ENCODE measurements at places on chromosomes 7 and 10.

GRCh38 chr7:46972205-46972604 lies 609.7 kb downstream of the TNS3 start:
- no peak for DNase-seq

DNA sequence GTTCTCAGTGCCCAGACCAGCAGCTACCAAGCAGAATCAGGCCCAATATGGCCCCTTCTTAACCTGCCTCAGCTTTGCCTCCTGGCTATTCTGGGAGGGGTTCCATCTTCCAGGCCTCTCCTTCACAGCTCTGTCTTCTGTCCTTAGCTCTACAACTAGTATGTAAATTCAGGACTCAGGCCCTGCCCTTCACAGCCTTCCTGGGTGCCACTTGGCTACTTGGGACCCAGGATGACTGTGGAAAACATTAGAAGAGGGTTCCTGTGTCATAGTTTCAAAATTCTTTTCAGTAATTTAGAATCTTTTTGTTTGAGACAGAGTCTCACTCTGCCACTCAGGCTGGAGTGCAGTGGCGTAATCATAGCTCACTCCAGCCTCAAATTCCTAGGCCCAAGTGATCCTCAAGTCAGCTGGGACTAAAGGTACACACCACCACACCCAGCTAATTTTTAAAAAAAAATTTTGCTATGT lies 33.2 kb upstream of the PAPSS2 start:
- DNase-seq: no peak

DNA sequence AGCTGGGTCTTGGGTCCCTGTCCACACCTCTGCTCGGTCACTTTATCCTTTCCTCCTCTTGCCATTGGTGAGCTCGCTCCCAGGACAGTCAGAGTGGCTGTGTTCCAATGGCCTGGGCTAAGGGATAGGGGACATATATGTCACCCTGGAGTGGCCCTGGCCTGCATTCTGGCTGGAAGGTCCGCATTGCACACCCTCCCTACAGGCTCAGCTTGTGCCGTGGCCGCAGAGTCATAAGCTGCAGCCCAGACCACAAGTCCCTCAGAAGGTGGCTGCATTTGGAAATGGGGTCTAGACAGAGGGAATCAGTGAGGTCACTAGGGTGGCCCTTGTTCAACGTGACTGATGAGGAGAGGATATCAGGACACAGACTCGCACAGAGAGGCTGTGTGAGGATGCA lies 363.8 kb upstream of the SHH start:
- no peak for DNase-seq

DNA sequence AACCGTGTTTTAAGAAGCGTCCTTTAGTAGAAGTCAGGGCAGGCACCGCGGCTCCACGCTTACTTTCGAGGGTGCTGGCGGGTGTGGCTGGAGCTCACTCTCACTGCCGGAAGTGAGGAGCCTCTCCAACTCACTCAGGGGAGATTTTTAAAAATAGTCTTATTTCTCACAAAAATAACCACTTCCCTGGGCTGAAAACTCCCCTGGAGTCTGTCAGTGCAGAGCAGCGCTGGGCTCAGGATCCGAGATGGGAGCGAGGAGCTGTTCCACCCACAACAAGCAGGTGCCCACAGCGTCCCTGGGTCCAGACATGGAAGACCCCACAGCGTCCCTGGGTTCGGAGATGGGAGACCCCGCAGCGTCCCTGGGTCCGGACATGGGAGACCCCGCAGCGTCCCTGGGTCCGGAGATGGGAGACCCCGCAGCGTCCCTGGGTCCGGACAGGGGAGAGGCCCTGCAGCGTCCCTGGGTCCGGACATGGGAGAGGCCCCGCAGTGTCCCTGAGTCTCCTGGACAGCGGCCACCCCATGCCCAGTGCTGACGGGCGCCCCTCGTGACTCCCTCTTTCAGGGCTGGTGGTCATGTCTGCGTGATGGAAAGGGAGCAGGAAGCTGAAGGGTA lies 51.2 kb downstream of the VIPR2 start:
- no peak for DNase-seq

DNA sequence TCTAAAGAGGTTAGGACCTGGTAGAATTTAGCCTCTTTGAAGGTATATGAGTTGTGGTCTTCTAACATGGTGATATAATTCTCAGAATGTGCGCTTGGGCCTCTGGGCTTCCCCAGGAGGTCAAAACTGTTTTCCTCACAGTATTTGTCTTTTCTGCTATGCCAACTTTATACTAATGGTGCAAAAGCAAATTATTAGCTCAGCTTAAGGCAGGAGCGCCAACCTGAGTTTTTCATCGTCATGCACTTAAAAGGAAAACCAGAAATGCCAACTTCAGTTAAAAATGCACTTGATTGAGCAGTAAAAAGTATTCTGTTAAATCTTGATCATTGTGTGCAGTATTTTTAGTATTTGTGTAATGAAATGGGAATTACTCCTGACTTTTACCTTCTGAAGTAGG lies 9.7 kb downstream of the TDRD1 start:
- DNase-seq: no peak

GRCh38 chr10:51685768-51686167 lies 13.6 kb downstream of the CSTF2T start:
- DNase-seq: no peak

GRCh38 chr10:27525819-27526218 lies 21.7 kb downstream of the RAB18 start:
- no peak for DNase-seq

GRCh38 chr7:81594767-81595166 lies 175.1 kb downstream of the HGF start:
- no peak for DNase-seq

GRCh38 chr10:3460420-3461128 lies 288.0 kb upstream of the PITRM1 start:
- no peak for DNase-seq

- no peak for DNase-seq
These were observed 755 bp downstream of the FAM171A1 start for GRCh38 chr10:15370212-15370855.

DNA sequence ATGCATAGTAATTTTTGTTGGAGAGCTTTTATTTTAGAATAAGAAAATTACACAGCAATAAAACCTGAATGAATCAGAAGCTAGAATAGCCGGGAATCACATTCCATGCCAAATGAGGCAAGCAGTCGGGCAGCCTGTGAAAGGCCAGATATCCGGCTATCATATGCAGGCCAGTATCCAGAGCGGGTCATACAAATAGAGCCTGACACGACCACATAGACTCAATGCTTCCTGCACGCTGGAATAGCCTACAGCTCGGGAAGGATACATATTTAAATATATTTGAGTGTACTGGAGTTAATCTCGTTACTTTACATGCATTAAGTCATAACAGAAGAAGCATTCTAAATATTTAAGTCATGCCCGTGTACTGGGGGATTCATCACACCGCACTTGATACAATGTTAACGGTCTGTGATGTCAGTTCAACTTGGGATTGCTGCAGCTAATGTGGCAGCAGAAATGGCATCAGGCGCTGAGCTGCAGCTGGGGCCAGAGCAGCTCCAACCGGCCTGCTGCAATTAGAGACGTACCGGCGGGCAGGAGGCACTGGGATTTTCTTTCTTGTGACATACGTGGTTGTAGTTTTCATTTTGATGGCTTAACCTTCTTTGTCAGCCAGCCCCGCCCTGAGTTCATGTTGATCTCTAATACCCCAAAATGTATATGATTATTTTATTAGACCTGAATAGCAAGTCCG lies 112.0 kb downstream of the EBF3 start:
- DNase-seq: no peak

- DNase-seq: no peak
These were observed 119.9 kb downstream of the ADCYAP1R1 start for GRCh38 chr7:31171984-31172383.

- DNase-seq: no peak
These were observed 8.1 kb downstream of the TOMM7 start for GRCh38 chr7:22814261-22815208.

DNA sequence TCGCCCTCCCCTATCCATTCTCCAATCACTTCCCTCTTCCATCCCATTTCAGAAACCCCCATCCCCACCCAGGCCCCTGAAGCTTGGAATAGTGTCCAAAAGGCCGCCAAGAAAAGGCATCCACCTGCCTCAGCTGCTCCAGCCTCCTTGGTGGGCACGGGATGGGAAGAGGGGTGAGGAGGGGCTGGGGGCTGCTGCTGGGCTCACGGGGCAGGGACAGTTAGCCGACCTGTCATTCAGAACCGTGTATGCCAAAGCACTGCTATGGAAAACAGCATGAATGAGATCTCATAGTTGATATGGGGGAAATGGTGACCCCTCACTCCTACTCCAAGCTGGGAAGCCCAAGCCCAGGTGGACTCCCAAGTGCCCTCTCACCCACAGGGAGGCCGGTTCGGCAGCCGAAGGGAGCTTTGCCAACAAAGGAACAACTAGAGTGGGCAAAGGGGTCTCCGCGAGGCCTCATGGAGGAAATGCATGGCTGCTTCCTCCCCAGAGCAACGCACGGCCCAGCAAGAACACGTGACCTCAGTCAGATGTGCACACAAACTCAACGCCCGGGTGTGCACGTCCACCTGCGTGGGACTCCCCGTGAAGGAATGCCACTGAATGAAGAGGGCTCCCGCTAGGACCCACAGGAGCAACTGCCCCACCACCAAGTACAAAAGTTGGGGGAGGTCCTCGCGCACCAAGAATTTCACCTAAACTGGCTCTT lies 52.5 kb downstream of the EBF3 start:
- DNase-seq: no peak

DNA sequence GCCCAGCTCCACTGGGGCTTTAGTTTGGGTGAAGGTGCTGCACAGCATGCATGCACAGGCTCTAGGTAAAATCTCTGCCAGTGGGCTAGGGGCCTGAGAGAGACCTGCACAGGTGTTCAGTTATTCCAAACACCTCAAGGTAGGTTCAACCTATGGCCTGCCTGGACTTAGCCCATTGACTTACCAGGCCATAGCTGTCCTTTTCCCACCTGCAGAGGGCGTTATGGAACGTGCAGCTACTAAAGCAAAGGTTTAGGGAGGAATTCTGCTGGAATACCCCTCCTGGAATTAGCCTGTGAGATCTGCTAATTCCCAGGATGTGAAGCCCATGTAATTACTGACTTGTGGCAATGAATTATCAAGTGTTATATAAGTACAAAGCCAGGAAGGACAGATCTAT lies 3.6 kb downstream of the VWC2 start:
- no peak for DNase-seq

- DNase-seq: no peak
These were observed 29.9 kb downstream of the SRRM3 start for GRCh38 chr7:76231583-76231982.

GRCh38 chr7:99953649-99954048 lies 22.2 kb downstream of the AZGP1 start:
- no peak for DNase-seq

GRCh38 chr10:113569576-113569975 lies 16.7 kb downstream of the HABP2 start:
- DNase-seq: no peak

- no peak for DNase-seq
These were observed 375.5 kb upstream of the LRRTM3 start for GRCh38 chr10:66550351-66550750.

DNA sequence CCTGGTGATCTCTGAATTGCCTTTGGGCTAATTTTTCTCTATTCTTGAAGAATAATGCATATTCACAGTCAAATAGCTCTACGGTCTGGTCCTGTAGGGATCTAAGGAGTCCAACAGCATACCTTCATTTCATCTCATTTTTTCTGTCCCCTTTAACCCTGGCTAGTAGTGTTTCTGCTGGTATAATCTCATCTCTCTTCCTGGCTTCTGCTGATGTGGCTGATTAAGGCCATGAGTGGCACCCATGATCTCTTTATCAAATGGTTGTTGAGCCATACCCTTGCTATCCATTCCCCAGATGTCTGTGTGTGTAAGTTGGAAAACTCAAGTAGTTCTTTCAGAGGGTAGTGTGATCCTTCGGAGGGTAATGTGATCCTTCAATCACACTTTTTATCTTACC lies 119.5 kb downstream of the MARCHF5 start:
- no peak for DNase-seq

Measured in stimulated activated CD8-positive, alpha-beta memory T cell treated with anti-CD3 and anti-CD28 coated beads, Interleukin-2, amount 100 ng/mL, for 1 hour (primary cell).